ENCODE measurements at places on chromosomes 12 and 14. TPM values are rescaled to one million over a fixed set of nuclear protein-coding genes. Genes with fewer than 3 reads are reported as not detected.

Gene ZFHX2
- 0.39 TPM for total RNA-seq

Gene RHOF
- 23.4 TPM for total RNA-seq

Gene VWF
- 1.4 TPM for total RNA-seq

Gene BMP4
- total RNA-seq = 14.6 TPM

Gene FSCB
- total RNA-seq = not detected

Gene CDK4
- total RNA-seq = 141 TPM

Gene DLGAP5
- 18.1 TPM for total RNA-seq

Gene AKAP3
- 5.2 TPM for total RNA-seq

Gene SIX1
- total RNA-seq = 2.4 TPM

Gene ASB2
- total RNA-seq = not detected

Gene C12orf60
- 2.1 TPM for total RNA-seq

Gene KITLG
- 25.2 TPM for total RNA-seq

Gene GZMH
- not detected for total RNA-seq

Gene LMBR1L
- total RNA-seq = 38.4 TPM

Gene GDF3
- total RNA-seq = not detected

Gene WSCD2
- not detected for total RNA-seq

Gene GUCY2C
- total RNA-seq = not detected

Gene PRPF39
- total RNA-seq = 15.3 TPM

Gene MIPOL1
- 6.6 TPM for total RNA-seq

Gene IL31
- not detected for total RNA-seq

Gene RAN
- total RNA-seq = 165 TPM

Gene CISTR
- total RNA-seq = not detected

Gene MUCL1
- not detected for total RNA-seq

Measured in epithelial cell of alveolus of lung (primary cell).